ENCODE measurements at places on chromosomes 5 and 9.

DNA sequence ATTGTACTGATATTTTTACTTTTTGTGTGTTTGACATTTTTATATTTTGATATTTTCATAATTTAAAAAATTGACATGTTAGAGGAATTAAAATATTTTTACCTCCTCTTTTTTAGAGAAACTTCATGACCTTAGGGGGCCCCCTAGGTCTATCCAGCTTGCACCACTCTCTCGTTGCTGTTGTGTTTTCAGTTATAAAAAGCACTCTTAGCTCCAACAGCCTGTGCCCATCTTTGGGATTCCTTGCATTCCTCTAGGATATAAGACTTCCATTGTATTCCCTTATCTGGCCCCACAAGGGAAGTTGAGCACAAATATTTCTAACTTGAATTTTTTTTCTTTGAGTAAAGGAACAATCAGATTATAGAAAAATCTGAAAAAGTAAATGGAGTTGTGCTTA is 245.3 kb downstream of the SH3GL2 start:
- no peak for DNase-seq

- no peak for DNase-seq
Measured at GRCh38 chr5:38447786-38448185, 108.7 kb downstream of the LIFR start.

DNA sequence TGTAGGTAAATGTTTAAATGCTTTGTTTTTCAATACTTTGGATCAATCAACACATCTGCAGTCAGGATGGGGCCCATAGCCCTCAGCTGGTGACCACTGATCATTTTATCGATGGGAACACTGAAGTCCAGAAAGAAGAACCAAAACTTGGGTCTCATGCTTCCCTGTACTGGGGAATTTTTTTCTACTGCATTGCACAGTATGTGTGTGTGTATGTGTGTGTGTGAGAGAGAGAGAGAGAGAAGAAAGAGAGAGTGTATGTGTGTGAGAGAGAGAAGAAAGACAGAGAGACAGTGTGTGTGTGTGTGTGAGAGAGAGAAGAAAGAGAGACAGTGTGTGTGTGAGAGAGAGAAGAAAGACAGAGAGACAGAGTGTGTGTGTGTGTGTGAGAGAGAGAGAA is 202.9 kb upstream of the MSX2 start:
- DNase-seq, result no peak

GRCh38 chr9:37989701-37990100 is 79.3 kb downstream of the SHB start:
- no peak for DNase-seq

DNA sequence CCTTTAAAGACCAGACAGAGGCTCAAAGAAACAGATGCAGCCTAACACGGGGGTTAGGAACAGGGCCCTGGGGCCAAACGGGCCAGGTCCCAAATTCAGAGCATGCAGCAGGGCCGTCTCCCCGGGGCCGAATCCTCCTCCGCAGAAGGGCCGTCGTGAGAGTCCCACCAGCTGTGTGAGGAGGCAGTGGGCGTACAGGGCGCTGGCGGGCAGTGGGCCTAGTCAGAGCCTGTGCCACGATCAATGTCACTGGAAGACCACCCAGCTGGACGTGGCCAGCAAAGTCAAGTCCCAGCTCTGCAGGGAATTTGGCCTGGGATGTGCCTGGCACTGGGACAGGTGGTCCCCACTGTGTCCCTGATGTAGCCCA is 15.8 kb upstream of the FCN2 start:
- no peak for DNase-seq

DNA sequence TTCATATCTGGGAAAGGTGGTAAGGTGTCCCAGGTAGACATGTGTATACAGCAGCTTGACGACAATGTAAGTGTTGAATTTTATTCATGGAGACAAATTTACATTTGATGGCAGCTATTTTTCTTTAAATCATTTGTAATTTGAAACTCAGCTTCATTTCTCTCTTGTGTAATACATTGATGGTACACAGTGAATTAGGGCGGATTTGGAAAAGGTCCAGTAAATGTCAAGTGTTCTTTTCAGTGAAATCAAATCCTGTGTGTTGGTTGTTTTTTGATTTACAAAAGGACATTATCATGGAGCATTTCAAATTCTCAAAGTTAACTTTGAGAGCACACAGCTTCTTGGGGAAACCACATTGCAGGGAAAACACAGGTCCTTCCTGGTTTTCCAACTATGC is 30.0 kb upstream of the PCSK1 start:
- no peak for DNase-seq

DNA sequence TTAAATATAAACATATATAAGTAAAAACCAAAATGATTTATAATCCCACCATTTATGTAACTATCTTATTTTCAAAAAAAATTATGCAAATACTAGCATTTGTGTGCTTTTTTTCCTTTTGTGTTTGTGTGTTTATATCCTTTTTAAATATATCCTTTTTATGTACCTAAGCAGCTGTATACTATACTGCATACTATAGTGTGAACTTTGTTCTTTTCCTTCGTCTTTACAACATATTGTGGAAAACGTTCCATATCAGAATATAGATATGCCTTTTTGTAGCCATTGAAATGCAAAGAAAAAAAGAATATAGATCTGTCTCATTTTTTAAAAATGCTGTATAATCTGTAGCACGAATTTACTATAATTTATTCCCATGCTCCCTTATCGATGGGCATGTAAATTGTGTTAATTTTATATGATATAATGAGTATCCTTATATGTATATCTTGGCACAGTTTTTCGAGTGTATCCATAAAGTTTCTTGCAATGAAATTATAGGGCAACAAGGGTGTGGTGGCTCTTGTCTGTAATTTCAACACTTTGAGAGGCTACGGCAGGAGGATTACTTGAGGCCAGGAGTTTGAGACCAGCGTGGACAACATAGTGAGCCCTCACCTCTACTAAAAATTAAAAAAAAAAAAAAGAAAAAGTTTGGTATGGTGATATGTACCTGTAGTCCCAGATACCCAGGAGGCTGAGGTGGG is 83.3 kb downstream of the STK32A start:
- no peak for DNase-seq

- DNase-seq, result no peak
Measured at GRCh38 chr9:126033318-126033717, 286.1 kb downstream of the PBX3 start.

DNA sequence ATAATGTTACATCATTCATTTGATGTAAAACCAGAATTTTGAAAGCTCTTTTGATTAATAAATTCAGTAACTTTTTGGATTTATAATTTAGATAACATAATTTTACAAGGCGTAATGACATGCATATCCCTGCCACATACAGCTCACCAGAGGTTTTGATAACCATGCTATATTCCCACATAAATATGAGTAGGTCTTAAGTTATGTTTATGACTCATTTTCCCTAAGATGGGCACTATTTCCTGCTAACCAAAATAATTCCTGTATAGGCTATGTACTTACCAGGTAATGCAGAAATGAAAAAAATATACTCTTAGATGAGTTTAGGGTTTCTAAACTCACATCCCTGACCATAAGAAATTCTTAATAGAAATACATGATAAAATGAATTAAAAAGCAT is 93.9 kb upstream of the EDIL3 start:
- no peak for DNase-seq

DNA sequence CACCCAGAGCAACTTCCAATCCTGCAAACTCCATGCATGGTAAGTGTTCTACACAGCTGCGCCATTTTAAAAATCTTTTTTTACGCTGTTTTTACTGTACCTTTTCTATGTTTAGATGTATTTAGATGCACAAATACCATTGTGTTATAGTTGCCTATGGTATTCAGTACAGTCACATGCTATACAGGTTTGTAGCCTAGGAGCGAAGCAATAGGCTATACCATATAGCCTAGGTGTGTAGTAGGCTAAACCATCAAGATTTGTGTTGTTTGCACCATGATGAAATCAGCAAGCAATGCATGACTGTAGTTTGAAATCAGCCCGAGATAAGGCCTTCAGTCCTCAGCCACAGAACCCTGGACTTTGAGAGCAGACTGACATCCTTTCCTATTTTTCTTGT is 101.2 kb downstream of the LIX1 start:
- no peak for DNase-seq

- no peak for DNase-seq
Measured at GRCh38 chr5:68757626-68758212, 336.1 kb upstream of the SLC30A5 start.

DNA sequence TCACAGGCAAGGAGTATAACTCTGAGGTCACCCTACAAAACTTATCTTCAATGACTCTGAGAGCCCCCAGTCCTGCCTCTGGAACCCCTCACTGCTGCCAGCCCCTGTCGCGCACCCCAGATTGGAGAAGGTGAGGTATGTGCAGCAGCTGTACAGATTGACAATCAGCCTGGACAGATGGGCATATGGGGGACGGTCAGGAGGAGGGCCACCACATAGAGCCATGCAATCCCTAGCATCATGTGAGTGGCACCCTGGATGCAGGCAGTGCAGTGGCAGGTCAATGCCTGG is 90.1 kb downstream of the LMX1B start:
- DNase-seq, result no peak

DNA sequence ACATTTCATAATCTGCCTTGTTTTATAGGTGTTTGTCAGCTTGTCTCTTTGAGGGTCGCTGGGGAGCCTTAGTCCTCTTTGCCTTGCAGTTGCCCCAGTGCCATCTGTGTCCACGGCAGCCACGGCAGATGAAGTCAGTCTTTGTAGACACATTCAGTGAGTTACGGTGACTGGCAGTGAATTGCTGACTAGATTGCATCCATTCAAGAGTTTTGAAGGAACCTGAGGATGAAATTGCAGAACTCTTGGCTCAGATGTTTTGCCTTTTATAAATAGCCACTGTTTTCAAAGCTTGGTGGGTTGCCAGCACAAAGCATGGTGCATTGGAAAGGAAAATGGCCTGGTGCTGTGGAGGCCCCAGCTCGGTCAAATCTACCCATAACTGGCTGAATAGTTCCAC is 125.6 kb downstream of the TRIO start:
- no peak for DNase-seq

GRCh38 chr5:4093970-4094369 is 498.3 kb downstream of the IRX1 start:
- no peak for DNase-seq

- no peak for DNase-seq
Measured at GRCh38 chr9:104786293-104786692, 22.4 kb downstream of the NIPSNAP3B start.

GRCh38 chr5:39498278-39498952 is 73.6 kb upstream of the DAB2 start:
- DNase-seq, result no peak

- DNase-seq, result no peak
Measured at GRCh38 chr5:108003178-108003577, 332.4 kb upstream of the EFNA5 start.

GRCh38 chr5:58871648-58872242 is 288.9 kb downstream of the RAB3C start:
- no peak for DNase-seq

- DNase-seq, result peak; percentile 51
Measured at GRCh38 chr5:141512911-141513626, 24.2 kb downstream of the PCDHGC5 start.

GRCh38 chr9:20030221-20030620 is 241.4 kb upstream of the SLC24A2 start:
- DNase-seq, result no peak

DNA sequence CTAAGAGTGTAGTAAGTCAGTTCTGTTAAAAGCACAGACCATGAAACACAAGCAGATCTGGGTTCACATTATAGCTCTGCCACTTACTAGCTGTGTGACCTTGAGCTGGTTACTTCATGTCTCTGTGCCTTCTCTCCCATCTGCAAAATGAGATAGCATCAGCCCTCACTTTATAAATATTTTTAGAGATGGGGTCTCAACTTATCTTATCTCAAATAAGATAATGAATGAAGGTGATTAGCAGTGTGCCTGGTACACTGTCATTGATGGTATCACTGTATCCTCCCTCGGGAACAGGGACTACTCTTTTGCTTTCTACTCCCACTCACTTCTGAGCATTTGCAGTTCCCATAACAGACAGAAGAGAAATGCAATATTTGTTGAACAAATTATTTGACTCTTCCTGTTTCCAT is 52.4 kb downstream of the GALNT10 start:
- DNase-seq, result no peak

GRCh38 chr5:35810601-35811000 is 46.1 kb upstream of the IL7R start:
- DNase-seq, result no peak

DNA sequence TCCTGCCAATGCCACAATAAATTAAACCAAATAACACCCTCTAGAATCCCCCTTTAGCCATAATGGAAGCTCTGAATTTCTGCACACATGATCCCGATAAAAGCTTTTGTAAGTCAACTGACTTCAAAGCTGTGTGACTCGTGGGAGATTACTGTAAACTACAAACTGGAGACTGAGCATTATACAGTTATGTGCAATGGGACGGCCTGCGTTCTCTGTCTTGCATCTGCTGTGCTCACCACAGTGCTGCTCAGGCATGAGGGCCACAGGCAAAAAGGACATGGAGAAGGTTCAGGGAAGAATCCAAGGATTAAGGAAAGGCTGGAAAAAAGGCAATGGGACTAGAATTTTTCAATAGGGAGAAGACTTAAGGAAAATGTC is 184.2 kb downstream of the FANCC start:
- no peak for DNase-seq

- DNase-seq, result no peak
Measured at GRCh38 chr5:115559524-115559923, 14.9 kb upstream of the FEM1C start.

DNA sequence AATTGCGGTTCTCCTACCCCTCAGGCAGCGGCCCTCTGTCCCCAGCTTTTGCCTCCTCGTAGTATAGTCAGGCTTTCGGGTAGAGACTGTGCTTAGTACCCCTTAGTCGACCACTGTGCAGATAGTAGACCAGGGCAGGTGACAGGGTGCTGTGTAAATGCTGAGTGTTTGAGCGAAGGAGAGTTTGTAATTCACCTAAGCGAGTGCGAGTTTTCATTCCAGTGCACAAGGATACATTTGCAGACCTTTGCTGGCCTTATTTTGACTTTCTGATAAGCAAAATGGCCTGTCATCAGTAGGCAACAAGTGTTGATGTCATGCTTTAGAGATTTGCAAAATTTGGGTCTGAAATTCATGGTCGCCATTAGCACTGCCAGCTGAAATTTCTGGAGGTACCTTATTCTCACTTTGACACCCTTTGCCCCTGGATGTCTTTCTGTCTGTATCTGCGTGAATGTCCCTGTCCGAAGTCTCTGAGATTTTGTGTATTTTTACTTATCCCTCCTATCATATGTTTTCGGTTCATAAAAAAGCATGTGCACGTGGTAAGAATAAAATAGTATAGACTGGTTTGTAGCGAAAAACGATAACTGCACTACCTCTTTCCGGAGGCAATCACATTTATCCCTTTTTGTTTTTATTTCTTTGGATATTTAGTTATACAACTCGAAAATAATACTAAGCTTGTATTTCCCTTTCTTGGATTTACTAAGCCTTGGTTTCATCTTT is 1.9 kb downstream of the LMNB1 start:
- DNase-seq, result no peak
